ENCODE measurements at places on chromosomes 12 and 14.

DNA sequence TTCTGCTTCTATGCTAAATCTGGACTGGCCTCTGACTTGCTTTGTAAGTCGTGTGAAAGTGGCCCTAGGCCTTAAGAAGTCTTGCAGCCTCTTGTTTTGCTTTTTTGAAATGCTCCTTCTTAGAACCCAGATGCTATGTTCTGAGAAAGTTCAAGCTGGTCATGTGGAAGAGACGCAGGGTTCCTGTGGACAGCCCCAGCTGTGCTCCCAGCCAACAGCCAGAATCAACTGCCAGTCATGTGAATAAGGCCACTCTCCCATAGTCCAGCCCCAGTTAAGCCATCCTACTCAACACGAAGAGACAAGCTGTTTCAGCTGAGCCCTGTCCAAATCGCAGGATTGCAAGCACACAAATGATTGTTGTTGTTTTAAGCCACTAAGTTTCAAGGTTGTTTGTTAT, 37.3 kb upstream of the TBPL2 start:
- no peak for DNase-seq

- DNase-seq, result no peak
These were observed 492.9 kb upstream of the NOVA1 start for GRCh38 chr14:27090716-27091115.

- peak; percentile 84 for DNase-seq
These were observed 450.3 kb downstream of the RMST start for GRCh38 chr12:97912943-97913342.

DNA sequence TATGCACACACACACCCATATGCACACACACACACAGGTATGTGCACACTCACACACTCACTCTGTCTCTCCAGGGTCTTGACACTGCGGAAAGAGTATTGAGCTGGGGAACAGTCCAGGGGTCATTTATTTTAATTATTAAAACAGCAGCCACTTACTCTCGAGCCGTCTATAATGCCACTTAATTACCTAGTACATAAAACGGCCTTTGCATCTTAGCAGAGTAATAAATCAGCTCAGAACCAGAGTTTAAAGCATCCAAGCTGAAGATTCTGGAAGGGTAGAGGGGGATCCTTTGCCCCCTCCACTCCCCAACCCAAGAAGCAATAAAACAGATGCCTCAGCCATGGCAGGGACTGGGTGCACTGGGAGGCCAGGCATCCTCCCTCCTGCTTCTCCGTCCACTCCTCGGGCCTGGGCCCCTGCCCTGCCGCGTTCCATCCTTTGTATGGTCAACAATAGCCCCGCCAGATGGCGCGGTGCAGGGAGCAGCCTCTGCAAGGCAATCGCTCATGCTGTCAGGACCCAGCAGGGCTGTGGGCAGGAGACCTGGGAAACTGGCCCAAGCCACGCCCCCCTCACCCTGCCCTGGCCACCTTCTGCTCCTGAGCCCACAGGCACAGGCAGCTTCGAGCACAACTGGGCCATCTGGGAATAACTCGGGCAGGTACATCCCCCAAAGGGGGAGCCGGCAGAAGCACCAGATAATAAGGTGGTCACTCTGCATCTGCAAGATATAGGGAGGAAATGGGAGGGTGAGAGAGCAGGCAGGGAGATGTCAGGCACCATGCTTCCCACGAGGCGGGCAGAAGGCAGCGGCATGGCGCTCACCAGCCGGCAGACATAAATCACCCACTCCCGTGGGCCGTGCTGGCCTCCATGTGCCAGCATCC, 40.9 kb downstream of the CCDC85C start:
- DNase-seq, result no peak

- DNase-seq, result no peak
These were observed 90.2 kb upstream of the RESF1 start for GRCh38 chr12:31868965-31869364.

- no peak for DNase-seq
These were observed 1.2 kb downstream of the LMO3 start for GRCh38 chr12:16604596-16605252.

DNA sequence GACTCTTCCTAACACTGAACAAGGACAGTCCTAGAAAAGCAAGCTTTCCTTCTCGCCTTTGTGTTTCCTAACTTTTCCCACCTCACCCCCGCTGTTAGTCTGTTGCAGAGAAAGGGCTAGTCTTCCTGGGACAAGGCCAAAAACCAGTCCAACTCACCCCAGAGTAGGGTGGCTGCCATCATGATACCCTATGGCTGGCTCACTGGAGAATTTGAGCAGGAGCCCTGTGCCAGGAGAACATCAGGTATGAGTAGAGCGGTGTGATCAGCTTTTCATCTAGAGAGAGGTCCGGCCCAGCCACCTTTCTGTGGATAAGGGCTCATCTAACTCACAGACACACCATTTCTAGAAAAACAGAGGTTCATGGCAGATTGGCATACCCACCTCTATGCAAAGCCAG, 16.7 kb upstream of the ZFP36L1 start:
- no peak for DNase-seq
